ENCODE measurements at places on chromosomes 1 and 21.

DNA sequence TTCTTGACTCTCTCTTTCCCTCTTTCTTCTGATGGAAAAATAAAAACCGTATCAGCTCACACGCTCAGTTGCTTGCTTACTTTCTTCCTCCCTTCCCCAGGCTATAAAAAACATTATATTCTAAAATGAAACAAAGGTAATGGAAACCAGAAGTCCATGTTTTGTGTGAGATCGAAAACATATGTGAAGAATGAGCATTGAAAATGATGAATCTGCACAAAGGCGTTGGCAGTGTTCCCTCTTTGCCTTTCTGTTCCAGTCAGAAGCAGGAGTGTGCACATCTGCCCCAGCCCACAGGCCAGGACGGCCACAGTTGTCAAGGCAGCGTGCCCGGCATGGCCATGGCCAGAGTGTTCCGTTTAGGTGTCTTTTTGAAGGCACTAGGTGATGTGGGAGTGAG lies 185.3 kb upstream of the USP24 start:
- no peak for DNase-seq

- DNase-seq: no peak
Observed at GRCh38 chr1:86773341-86774288, 69.2 kb downstream of the SH3GLB1 start.

DNA sequence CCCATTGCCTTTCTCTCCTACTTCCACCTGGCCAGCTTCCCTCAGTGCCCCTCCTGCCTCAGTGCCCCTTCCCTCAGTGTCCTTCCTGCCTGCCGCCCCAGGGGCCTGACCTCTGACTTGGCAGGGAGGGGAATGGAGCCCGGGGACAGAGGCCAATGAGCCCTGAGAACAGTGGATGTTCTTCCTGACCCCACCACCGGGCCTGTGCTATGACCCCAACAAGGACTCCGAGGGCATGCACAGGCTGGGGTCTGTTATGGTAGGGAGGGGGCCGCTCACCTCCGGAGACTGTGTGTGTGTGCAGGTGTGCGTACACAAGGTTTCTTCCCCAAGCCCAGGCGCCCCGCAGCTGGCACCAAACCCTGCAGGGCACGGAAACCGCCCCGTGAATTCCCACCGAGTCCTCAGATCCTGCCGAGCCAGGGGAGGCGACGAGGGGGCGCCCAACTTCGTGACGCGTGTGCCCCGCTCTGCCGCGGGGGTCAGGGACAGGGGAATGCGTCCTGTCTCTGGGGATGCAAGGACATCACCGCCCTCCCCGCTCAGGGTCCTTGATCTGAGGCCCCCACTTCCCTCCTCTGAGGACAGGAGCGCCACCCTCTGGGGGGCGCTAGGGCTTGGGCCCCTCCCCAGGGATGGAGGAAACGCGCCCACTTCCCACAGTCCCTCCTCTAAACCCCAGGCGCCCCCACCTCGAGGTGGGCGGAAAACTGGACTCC lies 766 bp downstream of the RAP1GAP start:
- no peak for DNase-seq

DNA sequence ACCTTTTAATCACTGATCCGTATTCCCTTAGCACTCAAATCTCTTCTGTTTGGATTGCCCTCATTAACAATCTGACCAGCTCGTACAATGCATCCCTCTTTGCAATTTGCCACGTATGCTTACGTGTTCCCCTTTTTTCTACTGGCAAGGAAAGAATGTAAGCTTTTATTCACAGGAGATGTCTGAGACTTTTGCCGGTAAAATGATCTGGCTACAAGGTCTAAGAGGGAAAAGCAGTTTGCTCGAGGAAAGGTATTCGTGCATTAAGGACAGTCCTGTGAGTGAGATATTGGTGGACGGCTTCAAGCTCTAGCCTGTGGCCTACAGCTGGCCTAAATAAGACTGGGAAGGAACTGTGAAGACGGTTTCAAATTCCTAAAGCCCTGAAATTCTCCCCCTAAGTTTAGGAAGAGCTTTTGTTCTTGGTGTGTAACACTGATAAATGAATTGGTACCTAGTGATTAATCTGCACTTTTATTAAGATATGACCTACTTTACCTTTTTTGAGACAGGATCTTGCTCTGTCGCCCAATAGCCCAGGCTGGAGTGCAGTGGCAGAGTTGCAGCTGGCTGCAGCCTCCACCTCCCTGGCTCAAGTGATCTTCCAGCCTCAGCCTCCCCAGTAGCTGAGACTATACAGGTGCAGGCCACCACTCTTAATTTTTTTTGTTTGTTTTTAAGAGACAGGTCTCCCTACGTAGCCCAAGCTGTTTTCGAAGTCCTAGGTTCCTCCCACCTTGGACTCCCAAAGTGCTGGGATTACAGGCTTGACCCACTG lies 895 bp upstream of the UBR4 start:
- DNase-seq: no peak

GRCh38 chr1:109845658-109846057 lies 65.0 kb upstream of the CSF1 start:
- DNase-seq: no peak

DNA sequence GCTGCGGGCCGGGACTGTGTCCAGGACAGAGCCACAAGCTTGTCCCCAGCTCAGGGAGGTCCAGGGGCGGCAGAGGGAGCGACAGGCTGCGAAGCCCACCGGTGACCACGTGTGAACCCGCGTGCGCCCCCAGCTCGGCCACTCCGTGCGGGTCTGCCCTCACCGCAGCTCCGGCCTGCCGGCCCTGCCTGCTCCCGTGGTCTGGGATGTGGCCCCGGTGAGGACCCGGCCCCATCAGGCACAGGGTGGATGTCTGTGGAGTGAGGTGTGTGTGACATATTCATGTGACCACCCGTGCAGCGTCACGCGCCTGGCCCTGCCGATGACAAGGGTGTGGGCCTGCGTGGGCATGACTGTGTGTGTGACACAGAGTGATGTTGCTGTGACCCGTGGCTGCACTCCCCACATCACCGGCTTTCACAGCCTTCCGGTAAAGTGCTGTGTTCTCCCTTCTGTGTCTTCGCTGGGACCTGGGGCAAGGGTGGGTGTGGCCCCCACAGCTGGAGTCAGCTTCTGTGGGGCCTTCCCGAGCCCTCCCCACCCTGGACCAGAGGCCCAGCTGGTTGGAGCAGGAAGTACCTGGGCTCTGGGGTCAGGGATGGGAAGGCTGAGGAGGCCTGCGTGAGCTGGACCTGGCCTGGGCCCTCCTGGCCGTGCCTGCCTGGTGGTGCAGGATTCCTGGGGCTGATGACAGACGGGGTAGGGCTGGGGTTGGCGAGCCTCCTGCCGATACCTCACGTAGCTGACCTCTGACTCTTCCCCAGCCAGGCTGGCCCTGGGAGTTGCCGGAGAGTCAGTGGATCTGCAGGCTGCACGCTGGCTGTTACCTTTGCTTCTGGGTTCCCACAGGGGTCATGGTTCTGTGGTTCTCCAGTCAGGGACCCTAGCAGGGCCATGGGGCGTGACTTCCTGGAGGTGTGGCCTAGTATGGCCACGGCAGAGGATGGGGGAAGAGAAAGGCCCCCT lies 4.1 kb downstream of the RNF223 start:
- DNase-seq: no peak

DNA sequence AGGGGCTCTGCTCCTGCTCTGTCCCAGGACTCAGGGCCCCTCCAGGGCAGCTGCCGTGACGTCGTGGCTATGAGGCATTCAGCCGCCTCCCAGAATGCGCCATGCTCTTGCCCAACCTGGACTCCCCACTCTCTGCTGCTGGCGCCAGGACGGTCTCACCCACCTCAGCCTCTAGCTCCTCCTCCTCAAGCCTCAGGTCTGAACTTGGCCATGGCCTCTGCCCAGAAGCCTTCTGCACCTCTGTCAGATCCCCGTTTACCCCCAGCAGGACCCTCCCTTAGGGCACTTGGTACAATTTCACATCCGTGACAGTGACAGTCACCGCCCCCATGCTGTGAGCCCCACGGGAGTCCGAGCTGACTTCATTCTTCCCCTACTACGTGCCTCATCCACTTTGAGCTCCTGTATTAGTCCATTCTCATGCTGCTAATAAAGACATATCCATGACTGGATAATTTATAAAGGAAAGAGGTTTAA lies 4.9 kb downstream of the CSTB start:
- DNase-seq: no peak

DNA sequence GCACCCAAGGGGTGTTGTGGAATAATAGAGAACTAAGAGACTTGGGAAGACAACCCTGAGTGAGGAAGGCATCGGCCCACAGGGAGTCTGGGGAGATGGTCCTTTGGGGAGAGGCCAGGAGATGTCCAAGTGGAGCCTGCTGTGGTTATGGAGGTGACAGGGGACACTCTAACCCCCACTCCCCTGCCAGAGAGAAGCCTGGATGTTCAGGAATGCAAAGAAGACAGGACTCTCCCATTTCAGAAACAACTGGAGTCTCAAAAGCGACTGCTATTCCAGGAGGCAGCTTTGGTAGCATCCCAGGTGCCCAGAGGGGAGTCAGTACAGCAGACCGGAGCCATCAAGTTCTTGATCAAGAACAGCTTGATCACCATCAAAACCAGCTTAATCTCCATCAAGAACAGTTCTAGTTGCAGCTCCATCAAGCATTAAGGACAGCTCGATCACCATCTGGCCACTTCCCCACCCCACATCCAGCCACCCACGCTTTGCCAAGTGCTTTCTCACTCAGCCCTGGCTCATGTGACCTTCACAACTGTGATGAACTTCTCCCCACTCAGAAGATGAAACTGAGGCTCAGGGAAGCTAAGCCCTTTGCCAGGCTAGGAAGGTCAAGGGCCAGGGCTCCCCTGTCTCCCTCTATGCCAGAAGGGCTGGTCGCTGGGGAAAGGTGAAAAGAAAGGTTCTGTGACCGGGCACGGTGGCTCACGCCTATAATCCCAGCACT lies 743 bp downstream of the CD52 start:
- no peak for DNase-seq
